ENCODE measurements at places on chromosomes 4 and X. TPM values are rescaled to one million over a fixed set of nuclear protein-coding genes. Genes with fewer than 3 reads are reported as not detected.
A peak's percentile ranks its signal among the peaks of the same experiment; 100 is the strongest.

The PPEF2 gene
- not detected for total RNA-seq

The ZFP42 gene
- total RNA-seq = 4.5 TPM

DNA sequence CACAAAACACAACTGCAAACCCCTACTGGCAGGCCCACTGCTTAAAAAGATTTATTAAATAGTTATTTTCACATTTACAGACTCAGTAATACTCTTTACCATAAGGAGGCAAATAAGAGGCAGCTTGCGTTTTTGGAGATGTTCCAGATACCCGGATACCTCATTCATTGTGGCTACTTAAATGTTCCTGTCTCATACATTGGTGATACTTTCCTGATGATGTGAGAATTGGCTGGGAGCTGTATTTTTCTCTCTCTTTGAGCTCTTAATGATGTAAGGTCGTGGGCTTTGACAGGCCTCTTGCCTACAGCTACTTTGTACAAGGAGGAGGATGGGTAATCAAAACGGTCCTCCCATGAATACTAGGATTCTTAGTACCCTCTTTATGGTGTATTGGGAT lies 101.5 kb downstream of the AKAP4 start:
- H3K4me1 ChIP-seq = no peaks in the 10 kb centered on the region
- no peak overlapping the region for H3K4me3 ChIP-seq
- H3K36me3 ChIP-seq = no peaks in the 10 kb centered on the region
- no peak overlapping the region for H3K27ac ChIP-seq
- no peak for DNase-seq

- peaks cover 7% of the 10 kb centered on the region for H3K4me1 ChIP-seq
- DNase-seq = peak; percentile 76
- H3K27ac ChIP-seq = peak overlapping the region; percentile 67
- no peaks in the 10 kb centered on the region for H3K36me3 ChIP-seq
- no peak overlapping the region for H3K4me3 ChIP-seq
Measured at GRCh38 chr4:6343939-6344408, 74.3 kb downstream of the WFS1 start.

DNA sequence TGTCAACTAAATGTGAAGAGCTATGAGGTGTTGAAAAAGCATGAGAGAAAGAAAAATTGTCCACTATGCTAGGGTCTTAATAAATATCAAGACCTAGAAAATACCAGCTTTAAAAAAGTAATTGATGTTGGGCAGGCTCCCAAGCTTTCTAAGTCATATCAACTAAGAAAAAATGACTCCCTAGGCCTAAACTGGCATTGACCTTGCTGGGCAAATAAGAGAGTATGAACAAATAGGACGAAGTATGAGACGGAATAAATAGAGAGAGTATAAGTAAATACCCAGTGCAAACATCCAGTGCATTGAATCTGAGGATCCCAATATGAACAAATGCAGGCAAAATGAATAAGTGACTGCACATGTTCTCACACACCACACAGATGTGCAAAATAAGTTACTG lies 3.2 kb downstream of the KDR start:
- H3K4me1 ChIP-seq = peaks cover 16% of the 10 kb centered on the region
- no peak overlapping the region for H3K27ac ChIP-seq
- H3K36me3 ChIP-seq = no peaks in the 10 kb centered on the region
- no peak for DNase-seq
- no peak overlapping the region for H3K4me3 ChIP-seq

DNA sequence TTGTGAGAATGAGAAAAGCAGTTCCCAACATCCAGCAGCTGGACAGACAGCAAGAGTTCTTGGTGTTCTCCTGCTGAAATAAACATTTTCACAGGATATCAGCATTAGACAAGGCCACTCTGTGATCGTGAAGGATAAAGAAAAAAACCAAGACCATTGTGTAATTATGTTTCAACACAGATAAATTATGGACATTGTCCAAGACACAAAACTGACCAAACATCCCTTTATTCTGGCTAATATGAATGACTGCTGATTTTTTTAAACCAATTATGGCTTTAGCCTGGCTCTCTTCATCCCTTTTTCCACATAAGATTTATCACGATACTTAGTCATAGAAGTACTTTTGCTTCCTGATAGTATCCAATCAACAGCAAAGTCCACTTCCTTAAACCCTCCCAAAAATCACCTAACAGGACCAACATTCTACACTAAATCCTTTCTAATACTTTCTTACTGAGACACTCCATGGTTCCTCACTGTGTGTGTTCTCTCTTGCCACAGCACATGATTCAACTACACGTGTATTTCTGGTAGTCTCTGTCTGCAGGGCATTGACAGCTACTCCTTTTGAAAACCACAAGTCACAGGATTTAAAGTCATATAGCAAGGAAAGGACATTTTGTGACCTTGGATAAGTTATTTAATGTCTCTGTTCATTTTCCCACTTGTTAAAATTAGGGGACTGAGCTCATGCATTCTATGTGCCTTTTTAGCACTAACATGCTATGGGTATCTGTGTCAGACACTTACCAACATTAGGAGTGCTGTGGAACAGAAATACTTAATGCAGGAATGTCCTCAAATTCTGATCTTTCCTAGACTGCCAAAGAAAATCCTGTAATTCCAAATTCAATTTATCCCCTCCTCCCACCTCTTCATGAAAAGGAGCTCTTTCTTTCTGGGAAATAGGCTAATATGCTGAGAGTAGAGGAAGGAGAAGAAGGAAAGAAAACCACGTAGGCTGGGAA lies 137.2 kb upstream of the PGRMC2 start:
- H3K27me3 ChIP-seq = no peaks in the 10 kb centered on the region
- no peak overlapping the region for H3K4me3 ChIP-seq
- no peak overlapping the region for H3K27ac ChIP-seq
- DNase-seq = peak; percentile 35
- no peaks in the 10 kb centered on the region for H3K4me1 ChIP-seq

GRCh38 chr4:22482250-22483127 lies 33.4 kb downstream of the ADGRA3 start:
- H3K36me3 ChIP-seq = no peaks in the 10 kb centered on the region
- no peak overlapping the region for H3K27ac ChIP-seq
- H3K27me3 ChIP-seq = no peaks in the 10 kb centered on the region
- H3K4me3 ChIP-seq = no peak overlapping the region

GRCh38 chr4:77800483-77801259 lies 18.5 kb downstream of the CNOT6L start:
- no peak overlapping the region for H3K4me3 ChIP-seq
- H3K27ac ChIP-seq = no peak overlapping the region
- peak; percentile 52 for DNase-seq
- H3K36me3 ChIP-seq = no peaks in the 10 kb centered on the region
- H3K4me1 ChIP-seq = no peaks in the 10 kb centered on the region
